ENCODE measurements at places on chromosomes 4 and X.

DNA sequence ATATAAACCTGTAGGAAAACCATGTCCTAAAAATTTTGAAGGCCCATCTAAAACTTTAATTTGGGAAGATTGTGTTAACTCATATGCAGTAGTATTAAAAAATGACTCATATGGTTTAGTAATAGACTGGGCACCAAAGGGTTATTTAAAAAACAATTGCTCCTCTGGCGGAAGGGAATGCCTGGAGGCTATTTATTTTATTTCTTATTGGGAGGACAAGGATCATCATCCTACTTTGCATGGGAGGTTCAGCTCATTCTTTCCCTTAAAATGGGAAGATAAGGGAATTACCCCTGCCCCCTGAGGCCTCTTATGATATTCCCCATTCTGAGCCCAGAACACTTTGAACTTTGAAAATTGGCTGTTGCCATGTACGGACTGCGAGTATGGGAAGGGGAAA is 29.7 kb upstream of the MGST2 start:
- DNase-seq, result no peak

- DNase-seq, result no peak
Measured at GRCh38 chr4:102828497-102828808, 1.1 kb upstream of the UBE2D3 start.

GRCh38 chr4:86250006-86250405 is 109.8 kb downstream of the MAPK10 start:
- no peak for DNase-seq

- DNase-seq, result no peak
Measured at GRCh38 chrX:12080265-12080664, 58.0 kb upstream of the FRMPD4 start.

DNA sequence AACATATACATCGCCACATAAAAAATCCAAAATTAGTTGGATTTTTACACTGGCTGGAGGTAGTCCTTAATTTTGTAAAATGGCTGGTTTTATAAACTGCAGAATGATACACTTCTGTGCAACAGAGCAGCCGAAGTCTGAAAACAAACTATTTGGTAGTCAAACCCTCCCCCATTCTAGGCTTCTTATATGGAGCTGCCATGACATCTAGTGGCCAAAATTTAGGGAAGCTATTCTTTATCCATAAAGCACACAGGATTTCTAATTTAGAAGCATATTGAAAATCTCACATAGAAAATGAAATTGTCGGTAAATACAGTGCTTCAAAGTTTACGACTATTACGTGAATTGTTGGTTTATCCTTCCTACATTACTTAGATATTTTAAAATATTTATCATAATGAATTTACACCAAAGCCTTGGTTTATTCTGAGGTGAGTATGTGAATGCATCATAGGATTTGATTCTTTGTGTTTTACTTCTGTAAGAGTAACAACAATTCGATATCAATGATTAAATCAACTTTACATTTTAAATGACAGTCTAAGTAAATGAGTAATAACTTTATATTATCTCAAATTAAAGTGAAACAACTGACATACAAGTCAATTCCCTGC is 113.4 kb upstream of the FAM241A start:
- no peak for DNase-seq

GRCh38 chr4:142427456-142427855 is 418.6 kb downstream of the INPP4B start:
- DNase-seq, result no peak
